Stimulated activated CD4-positive, alpha-beta T cell treated with anti-CD3 and anti-CD28 coated beads, Interleukin-12 subunit alpha, Interleukin-12 subunit beta, amount 100 ng/mL, for 48 hours (primary cell): ENCODE measurements at places on chromosomes 3 and 15.

GRCh38 chr3:144499001-144499930, 527.6 kb downstream of the DIPK2A start:
- DNase-seq: no peak

- no peak for DNase-seq
Observed at GRCh38 chr3:48429960-48430707, at the start of gene PLXNB1. Gene PLXNB1 (minus strand): TSS chr3:48430086. CDS start chr3:48424611, 5,475 bp downstream.

DNA sequence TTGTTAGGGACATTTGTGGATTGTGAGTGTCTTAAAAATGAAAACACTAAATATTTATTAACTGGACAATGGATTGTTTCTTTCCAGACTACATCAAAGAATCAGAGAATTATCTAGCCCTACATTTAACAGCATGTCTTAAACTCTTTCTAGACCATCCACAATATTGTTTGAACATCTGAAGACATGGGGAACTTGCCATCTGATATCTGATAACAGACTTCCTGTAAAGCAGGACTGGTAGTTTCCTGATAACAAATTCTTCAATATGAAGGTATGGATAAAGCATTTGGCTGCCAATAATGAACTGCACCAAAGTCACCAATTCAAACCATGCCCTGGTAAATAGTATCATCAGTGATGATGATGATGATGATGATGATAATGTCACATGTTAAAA, 26.2 kb upstream of the HACD2 start:
- DNase-seq: no peak

- DNase-seq: no peak
Observed at GRCh38 chr3:122956693-122957455, 70.7 kb downstream of the SEMA5B start.

- DNase-seq: no peak
Observed at GRCh38 chr3:31882431-31882830, 98.6 kb downstream of the OSBPL10 start.

DNA sequence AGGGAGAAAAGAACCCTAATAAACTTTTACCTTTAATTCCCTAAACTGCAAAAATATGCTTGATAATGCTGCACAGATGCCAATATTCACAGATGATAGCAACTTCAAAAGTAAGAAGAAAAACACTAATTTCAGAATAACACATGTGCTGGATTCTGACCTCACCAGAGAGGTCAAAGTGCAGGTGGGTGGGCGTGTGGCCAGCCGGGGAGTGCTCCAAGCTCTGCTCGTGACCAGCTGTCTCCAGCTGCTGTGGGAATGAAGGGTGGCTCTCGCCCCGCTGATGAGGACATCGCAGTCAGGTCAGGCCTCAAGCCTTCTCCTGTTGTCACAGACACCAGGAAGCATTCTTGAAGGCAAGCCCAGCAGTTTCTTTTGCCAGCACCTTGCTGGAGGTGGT, 57.1 kb downstream of the ADAMTS17 start:
- no peak for DNase-seq

DNA sequence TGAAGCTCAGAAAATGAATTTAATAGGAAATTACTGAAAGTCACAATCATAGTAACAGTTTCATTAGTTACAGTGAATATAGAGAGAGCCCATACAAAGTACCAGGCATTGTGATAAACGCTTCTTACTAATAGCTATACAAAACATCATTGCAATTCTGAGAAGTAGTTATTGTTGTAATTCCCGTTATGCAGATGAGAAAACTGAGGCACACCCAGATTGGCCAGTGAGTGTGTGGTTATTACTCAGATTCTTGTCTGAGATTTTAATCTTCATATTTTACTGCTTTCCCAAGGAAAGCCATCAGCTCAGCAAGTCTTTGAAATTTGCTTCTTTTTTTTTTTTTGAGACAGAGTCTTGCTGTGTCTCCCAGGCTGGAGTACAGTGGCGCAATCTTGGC, 14.3 kb downstream of the FLNB start:
- no peak for DNase-seq

- no peak for DNase-seq
Observed at GRCh38 chr3:29711255-29711771, 430.4 kb downstream of the RBMS3 start.

- DNase-seq: no peak
Observed at GRCh38 chr15:69128667-69129311, 31.6 kb upstream of the GLCE start.

DNA sequence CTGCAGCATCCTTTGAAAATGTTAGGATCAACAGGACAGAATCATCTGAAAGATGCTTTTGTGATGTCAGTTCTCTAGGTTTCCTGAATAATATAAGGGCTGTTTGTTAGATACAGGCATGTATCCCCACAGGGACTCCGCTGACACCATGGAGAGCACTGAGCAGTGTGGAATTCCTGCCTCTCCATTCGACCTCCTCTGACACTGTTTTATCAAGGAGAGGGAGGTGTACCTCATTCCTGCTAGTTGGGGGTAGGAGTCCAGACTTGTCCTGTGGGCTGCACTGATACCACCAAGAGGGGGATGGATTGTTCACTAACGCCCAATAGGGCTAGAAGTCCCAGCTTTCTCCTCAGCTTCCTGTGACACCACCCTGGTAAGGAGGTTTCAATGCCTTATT, 46.6 kb downstream of the LARS2 start:
- DNase-seq: no peak

GRCh38 chr3:127167315-127168043, 25.5 kb upstream of the PRR23E start:
- no peak for DNase-seq

GRCh38 chr15:70095408-70096214, 2.1 kb downstream of the TLE3 start:
- peak; percentile 13 for DNase-seq

DNA sequence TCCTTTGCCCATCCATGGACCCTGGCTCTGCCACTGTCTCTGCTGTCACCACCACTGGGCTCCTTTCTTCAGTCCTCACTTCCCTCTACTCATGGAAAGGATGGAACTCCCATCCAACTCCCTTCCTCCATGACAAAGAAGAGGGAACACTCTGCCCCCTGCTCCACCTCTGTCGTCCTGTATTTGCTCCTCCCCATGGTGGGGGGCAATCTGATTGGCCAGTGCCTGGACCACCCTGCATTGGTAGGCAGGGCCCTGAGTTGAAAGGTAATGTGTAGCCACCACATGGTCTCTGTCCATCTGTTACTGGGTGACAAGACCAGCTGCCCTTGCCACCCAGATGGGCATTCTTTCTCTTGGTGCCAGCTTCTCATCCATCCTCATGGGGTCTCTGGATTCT, 20.7 kb upstream of the HEG1 start:
- no peak for DNase-seq

DNA sequence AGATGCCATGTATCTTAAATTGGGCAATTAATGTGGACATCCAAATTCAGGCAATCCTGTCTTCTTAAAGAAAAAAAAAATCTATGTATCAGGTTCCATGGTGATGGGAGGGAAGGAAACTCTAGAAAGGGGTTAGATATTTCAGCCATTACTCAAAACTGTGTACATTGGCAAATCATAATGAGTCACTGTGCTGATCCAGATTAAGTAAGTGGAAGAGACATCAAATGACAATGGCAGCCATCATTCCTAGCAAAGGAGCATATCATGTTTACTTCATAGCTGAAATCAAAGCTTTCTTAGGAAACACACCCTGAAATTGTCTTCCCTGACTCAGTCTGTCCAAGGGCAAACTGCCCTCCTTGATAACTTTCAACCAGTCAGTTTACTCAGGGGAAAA, 713.3 kb upstream of the GBE1 start:
- no peak for DNase-seq

- DNase-seq: no peak
Observed at GRCh38 chr3:42430781-42431532, 20.5 kb upstream of the LYZL4 start.

DNA sequence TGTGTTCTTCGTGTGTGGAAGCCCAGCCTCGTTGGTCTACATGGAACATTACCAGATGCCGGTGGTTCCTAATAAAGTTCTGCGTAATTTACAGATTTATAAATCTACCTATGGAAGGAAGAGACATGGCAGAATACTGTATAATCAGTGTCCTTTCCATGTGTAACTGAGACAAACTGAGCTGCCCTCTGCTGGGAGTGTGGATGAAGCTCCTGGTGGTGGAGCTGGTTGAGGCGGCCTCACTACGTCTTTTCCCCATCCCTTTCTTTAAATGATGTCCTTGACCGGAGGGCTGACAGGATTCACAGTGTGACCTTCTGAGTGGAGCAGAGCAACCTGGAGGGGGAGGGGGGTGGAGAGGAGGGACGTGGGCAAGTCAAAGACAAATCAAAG, 267.0 kb upstream of the CHRM5 start:
- DNase-seq: no peak

DNA sequence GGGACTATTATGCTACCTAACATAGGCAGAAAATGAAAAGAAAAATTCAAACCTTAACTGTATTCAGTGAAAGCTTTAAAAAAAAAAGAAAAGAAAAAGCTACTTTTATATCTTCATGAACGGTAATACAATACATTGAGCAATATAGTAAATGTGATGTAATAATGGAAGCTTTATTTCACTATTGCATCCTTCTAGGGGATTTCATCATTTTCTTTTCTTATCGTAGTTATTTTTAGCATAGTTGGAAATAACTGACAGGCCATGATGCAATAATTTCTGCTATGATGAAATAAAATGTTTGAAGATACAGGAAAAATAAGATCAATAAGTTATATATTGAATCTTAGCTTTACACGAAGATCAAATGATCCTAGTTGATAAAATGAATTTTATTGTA, 40.3 kb upstream of the ZCWPW2 start:
- no peak for DNase-seq

GRCh38 chr3:11713171-11713570, 69.5 kb upstream of the VGLL4 start:
- no peak for DNase-seq

GRCh38 chr3:44030687-44031305, 210.9 kb upstream of the TOPAZ1 start:
- DNase-seq: no peak

DNA sequence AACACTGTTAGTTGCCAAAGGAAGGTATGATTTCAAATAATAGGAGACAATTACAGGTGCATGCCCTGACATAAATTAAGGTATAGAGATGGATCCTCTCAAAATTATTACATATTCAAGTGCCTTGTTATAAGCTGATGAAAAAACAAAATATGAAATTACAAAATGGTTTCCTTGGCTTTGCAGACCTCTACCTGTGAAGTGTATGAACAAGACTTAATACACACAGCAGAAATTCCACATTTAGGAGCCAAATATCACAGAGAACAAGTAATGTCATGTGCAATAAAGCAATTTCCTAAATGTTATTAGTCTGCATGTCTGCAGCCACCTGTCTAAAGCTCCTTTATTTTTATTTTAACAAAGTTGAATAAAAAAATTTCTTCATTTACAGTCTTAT, 151.5 kb downstream of the ALCAM start:
- DNase-seq: no peak

- DNase-seq: no peak
Observed at GRCh38 chr15:68812597-68813431, 7.9 kb downstream of the ANP32A start.

DNA sequence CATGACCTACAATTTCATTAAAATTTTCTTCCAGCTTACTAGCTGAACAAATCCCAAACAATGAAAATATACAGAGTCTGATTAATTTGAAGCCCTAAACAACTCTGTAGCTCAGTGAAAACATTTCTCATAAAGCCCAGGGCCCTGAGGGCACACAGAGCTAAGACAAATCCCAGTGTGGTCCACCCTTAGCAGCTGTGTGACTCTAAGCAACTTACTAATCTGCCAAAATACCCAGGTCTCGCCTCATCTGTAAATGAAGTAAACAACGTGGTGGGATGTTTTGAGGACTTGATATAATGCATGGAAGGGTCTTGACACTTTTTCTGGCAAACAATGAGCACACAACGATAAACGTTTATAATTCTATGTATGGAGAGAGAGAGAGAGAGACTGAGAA, 158.4 kb downstream of the FHIT start:
- DNase-seq: no peak

GRCh38 chr15:83283813-83284558, 478 bp downstream of the BNC1 start:
- DNase-seq: no peak
